Activated CD4-positive, alpha-beta T cell treated with anti-CD3 and anti-CD28 coated beads, Interleukin-2, amount 50 U/mL, for 4 hours (primary cell): ENCODE measurements at places on chromosomes 1 and 21.

- DNase-seq: no peak
Observed at GRCh38 chr1:180527101-180527669, 24.8 kb upstream of the ACBD6 start.

- no peak for DNase-seq
Observed at GRCh38 chr1:206951318-206952100, 5.2 kb upstream of the PIGR start.

DNA sequence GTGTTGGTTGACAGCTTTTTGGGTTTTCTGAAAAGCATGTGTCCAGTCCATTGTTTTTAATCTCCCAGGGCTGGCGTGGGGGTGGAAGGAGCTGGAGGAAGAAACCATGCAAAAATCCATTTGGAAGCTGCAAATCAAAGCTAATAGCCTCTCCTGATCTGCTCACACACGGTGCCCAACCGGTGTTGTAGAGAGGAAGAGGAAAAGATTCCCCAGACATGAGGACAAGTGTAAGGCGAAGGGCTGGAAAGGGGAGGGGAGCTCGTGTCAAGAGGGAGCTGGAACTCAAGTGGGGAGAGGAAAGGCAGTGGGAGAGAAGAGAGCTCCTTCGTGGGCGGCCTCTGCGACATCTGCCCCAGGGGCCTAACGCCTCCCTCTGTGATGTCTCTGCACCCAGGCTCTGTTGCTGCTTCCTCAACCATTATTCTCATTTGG lies 112.3 kb upstream of the IRF2BP2 start:
- DNase-seq: no peak

GRCh38 chr1:115980998-115981993 lies 5.0 kb downstream of the SLC22A15 start:
- DNase-seq: no peak

GRCh38 chr21:39221282-39221996 lies 38.2 kb upstream of the PSMG1 start:
- no peak for DNase-seq

GRCh38 chr1:152169366-152170025 lies 10.5 kb upstream of the RPTN start:
- DNase-seq: no peak

GRCh38 chr1:177948336-177948972 lies 21.4 kb downstream of the SEC16B start:
- no peak for DNase-seq

GRCh38 chr21:43984905-43985689 lies 27.0 kb upstream of the TRAPPC10 start:
- no peak for DNase-seq

- DNase-seq: no peak
Observed at GRCh38 chr1:241274693-241275092, 82.3 kb downstream of the RGS7 start.

- no peak for DNase-seq
Observed at GRCh38 chr1:111856411-111857185, 100.9 kb downstream of the DDX20 start.

GRCh38 chr1:215156232-215156631 lies 73.7 kb downstream of the KCNK2 start:
- no peak for DNase-seq

- DNase-seq: no peak
Observed at GRCh38 chr1:107648071-107648470, 316.9 kb downstream of the VAV3 start.

DNA sequence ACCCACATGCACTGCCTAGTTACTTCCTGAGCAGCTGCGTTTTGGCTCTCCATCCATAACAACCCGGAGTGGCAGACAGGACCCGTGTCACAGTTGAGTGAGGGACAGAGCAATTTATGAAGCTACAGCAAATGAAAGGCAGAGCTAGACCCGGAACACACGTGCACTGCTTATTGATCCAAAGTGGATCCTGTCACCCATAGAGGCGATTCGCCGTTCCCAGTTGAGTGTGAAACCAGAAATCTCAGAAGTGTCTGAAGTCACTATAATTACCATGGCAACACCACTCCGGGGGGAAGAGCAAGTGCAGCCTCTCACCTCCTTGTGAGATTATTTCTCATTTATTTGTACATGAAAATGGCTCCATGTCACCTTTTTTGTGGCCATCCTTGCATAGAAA lies 365.2 kb downstream of the DSCAM start:
- DNase-seq: no peak

- DNase-seq: no peak
Observed at GRCh38 chr1:35509558-35509957, 47.6 kb downstream of the KIAA0319L start.

DNA sequence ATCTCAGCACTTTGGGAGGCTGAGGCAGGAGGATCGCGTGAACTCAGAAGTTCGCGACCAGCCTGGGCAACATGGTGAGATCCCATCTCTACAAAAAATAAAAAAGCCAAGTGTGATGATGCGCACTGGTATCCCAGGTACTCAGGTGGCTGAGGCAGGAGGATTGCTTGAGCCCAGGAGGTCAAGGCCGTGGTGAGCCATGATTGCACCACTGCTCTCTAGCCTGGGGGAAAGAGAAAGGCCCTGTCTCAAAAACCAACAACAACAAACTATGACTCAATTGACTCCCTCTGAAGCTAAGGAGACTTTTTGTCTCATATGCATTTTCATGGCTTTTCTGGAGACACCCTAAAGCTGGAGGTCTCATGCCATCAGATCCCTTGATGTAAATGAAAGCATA lies 118.8 kb downstream of the CCDC185 start:
- DNase-seq: no peak

GRCh38 chr1:61338899-61339298 lies 256.5 kb downstream of the NFIA start:
- DNase-seq: no peak

DNA sequence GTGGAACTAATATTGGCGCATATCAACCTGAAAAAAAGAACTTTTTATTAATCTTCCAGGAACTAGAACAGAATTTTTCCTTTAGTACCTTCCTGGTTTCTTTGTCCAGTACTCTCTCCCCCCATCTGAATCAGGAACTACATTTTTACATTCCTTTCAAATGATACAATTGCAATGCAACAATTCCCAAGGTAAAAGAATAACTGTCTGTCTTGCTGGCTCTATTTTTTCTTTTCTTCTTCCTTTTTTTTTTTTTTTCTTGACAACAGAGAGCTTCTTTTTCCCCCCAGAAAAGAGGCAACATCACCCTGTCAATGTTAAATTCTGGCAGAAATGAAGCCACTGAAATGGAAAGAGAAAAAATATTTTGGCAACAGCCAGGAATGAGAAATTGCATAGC lies 4.5 kb upstream of the CD101 start:
- no peak for DNase-seq

GRCh38 chr21:43783098-43783700 lies 6.2 kb upstream of the RRP1 start:
- no peak for DNase-seq

DNA sequence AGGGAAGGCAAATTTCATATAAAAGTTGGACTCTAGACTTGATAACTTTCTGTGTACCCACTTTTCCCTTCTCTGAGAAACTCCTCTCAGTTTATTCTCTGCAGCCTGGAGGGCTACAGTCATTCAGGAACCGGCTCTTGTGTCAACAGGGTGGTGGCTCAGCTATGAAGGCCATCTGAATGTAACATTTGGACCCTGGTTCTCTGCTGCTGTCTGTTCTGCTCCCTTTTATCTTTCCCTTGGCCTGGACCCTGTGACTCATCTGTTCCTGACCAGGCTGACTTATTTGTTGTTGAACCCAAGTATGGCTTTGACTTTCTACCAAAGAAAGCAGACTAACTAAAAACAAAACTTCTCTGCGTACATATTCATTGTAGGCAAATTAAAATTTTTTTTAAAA lies 75.4 kb downstream of the CENPF start:
- no peak for DNase-seq

GRCh38 chr21:42733037-42733627 lies 79.7 kb downstream of the PDE9A start:
- no peak for DNase-seq

DNA sequence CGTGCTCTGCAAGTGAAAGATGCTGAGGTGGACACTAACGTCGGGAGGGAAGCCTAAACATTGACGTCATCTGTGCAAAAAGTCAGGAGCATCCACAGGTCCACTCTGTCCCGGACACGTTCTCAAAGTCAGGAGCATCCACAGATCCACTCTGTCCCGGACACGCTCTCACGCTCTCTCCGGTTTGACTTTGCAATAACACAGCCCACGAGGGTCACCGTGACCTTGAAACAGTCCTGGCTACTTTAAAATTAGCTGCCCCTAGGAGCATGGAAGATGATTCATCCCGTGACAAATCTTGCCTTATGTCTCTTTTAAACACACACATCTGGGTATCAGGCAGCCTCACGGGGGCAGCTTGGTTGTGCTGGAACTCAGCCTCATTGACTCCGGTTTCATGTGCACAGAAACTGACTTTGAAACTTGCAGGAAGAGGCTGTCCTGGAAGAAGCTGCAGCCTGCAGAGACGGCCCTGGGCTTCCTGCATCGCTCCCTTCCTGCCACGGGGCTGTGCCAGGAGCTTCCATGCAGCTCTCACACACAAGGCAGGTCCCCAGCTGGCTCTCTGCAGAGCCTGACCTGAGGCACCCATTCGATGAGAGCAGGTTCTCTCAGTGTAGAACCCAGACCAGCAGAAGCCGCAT lies 18.1 kb upstream of the COL18A1 start:
- no peak for DNase-seq

DNA sequence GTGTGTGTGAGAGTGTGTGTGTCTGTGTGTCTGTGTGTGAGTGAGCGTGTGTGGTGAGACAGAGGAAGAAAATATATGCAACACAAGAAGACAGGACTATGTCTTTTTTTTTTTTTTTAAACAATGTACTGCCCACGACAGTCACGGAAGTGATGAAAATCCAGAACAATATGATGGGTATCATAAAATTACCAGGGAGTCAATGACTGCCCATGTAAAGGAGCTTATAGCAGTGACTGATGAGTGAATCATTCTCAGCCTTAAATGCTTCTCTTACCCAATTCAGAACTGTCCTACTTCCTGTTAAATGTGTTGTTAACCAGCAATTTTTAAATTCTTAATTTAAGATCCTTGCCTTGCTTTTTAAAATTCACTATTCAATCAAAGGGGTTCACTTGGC lies 46.6 kb downstream of the RGS7 start:
- no peak for DNase-seq

GRCh38 chr1:51664421-51665240 lies 47.7 kb downstream of the OSBPL9 start:
- no peak for DNase-seq

DNA sequence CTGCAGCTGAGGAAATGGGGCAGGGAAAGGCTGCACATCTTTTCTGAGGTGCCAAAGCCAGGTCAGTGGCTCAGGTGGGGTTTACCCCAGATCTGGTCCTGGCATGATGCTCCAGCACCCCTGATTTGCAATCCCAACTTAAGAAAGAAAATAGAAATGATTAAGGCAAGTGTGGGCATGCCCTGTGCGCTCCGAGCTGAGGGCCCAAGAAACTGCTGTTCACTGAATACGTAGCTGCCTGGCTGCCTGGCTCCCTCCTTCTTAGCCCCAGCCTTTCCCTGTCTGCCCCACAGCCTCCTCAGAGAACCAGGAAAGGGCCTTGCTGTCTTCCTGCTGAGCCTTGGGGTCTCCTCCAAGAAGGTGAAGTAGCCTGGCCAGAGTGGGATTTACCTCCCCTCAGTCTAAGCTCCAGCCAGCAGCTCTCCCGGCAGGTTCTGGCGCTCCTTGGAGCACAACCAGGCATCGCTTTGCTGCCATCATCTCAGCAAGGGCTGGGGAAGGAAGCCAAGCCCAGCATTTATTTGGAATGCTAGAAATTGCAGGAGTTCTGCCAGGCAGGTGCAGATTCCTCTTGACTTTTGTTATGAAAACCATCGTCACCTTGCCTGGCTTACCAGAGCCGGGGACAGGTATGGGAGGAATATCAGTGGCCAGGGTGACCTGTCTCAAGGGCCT lies 51.3 kb upstream of the SELENON start:
- no peak for DNase-seq

GRCh38 chr1:90132306-90132705 lies 137.4 kb downstream of the ZNF326 start:
- DNase-seq: no peak

DNA sequence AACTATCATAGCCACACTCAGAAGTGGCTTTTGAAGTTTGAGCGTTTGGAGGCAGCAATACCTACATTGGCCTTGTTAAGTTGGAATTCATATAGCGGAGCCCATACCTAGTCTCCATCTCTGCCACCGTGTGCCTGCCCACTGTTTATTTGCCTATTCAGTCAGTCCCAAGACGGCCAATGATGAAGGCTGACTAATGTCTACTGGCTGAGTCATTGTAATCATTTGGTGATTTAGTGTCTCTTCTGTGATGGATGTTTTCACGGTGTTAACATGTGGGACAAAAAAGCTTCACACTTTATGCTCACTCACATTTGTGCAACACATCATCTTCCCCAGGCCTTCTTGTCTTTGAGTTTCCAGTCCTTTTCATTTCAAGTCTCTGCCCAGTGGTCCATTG lies 92.6 kb upstream of the PBX1 start:
- DNase-seq: no peak

DNA sequence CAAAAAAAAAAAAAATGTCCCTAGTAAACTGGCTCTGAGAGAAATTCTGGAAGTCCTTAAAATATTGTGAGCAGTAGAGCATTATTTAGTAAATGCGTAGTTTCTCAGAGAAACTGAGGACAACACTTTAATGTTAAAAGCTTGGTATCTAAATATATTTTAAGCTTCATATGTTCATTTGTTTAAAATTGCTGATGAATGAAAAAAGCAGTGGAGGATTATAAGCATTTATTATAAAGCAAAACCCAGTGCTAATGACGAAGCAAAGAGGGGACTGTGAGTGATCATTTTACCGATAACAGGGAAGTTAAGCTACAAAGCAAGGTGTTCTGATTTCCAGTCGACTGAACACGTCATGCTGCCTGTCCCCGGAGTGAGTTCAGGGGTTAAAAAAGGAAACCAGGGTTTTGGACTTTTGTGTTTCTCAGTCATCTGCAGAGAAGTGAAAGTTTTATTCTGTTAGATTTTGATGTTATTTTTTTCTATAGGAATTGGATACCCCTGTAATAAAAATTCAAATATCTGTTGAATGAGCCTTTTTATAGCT lies 64.5 kb upstream of the SCCPDH start:
- no peak for DNase-seq

DNA sequence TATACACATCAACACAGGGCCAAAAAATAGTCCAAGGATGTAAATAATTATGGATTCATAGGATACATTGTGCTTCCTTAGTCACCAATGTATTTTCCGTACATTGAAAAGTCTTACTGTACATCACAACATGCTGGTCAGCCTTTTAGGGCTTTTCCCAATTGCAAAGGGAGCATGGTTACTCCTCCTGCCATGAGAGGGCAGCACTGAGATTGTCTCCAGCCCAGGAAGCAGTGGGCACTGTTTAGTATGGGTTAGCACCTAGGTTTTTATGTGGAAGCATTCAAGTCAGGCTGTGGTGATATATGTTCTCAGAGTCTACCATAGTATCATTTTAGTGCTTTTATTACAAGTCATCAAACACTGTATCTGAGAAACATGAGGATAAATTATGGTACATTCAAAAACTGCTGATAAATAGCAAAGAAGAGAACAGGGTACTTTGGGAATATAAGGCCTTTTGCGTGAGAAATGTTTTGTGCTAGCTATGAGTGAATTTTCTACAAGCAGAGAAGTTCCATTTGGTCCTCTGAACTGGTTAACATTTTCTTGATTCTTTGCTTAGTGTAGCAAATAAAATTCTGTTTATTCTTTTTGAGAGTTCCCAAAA lies 34.0 kb downstream of the ST6GALNAC5 start:
- no peak for DNase-seq
